ENCODE measurements at places on chromosomes 2 and 18. TPM values are rescaled to one million over a fixed set of nuclear protein-coding genes. Genes with fewer than 3 reads are reported as not detected.

GRCh38 chr2:168211664-168212163 is 35.7 kb downstream of the STK39 start:
- no peak for DNase-seq

- DNase-seq, result no peak
These were observed 7.3 kb downstream of the SFXN5 start for GRCh38 chr2:73063909-73064875.

GRCh38 chr2:26969077-26969844 is 1.2 kb upstream of the MAPRE3 start:
- DNase-seq, result no peak

DNA sequence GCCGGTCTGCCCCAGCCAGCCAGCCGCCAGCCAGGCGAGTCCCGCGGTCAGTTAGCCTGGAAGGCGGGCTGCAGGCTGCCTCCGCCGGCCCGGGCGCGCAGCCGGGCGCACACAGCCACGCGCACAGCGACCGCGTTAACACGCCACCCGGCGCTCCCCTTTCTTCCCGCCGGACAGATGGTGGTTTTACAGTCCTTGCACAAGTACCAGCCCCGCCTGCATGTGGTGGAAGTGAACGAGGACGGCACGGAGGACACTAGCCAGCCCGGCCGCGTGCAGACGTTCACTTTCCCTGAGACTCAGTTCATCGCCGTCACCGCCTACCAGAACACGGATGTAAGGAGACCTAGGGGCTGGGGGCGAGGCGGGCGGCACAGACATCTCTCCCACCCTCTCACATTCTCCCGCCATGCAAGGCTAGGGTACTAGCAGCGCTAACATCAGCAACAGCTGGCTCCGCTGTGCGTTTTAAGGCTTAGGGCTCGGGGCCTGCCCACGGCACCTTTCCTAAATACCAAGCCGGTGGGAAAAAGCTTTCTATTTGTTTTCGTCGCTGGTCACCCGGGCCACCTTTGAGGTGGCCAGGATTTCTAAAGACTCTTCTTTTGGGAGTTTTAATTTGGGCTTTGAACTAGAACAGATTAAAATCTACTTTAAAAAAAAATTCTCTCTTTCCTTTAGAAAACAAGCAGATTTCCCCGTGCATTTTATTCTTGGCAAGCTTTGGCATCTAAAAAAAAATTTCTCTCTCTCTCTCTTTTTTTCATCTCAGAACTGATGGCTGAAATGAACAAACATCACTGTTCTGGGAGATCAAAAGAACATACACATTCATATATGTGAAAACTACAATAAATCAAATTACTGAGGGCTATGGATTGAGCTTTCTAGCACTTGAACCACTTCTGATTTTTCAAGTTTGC is 2.9 kb downstream of the TBR1 start:
- DNase-seq, result no peak

DNA sequence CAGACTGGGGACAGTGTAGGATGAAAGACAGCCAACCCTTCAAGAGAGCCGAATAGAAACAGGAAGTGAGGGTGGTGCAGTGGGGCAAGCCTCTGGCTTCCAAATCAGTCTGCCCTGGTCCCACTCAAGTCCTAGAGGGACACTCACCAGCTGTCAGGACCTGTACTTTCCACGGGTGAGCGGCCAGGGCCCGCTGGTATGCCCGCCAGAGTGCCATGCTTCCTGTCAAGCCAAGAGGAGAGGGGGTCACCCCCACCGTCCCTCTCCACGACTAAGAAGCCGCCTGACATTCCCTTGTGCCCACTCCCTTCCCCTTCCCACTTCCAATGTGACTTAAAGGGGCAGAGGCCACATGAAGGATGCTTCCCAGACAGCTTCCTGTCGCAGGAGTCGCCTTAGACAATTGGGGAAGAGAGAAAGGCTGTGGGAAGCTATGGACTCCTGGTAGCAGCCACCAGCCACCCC is 564 bp downstream of the MPV17 start:
- DNase-seq, result no peak

DNA sequence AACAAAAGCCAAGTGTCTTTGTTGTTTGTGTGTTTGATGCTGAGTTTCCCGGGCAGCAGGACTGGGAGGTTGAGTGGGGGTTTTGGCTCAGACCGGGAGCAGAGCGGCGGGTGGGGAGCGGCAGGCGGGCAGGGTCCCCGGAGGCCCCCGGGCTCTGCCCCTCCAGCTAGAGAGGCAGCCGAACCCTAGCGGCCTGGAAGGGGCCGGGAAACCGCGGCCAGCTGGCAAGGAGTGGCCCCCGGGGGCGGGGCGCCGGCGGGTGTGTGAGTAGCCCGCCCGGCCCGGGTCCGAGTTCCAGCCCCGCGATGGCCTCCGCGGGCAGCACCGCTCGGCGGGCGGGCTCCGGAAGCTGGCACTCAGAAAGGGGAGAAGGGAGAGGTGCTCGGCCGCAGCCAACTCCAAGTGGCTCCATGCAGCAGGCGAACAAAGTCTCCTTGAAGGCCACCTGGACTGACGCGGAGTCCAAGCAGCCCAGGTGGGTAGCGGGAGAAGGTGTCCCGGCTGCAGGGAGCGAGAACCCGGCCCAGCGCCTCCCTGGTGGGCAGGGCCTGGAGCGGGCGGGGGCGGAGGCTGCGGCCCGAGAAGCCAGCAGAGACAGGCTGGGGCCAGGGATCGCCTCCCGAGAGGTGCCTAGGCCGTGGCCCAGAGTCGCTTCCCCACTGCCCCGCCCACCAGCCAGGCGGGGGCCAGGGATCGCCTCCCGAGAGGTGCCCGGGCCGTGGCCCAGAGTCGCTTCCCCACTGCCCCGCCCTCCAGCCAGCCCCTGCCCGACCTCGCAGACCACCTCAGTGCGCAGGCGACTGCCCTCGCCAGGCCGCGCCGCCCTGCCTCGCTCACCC is at the start of gene ANKRD53:
Gene ANKRD53, plus strand, starts transcription at position 290 of the 839 bp plus-strand sequence. Its CDS starts 16 bp downstream, at position 306.
- DNase-seq, result no peak

BIRC6 gene
- polyA plus RNA-seq, result 65.6 TPM

ACTG2 gene
- polyA plus RNA-seq, result not detected

DNA sequence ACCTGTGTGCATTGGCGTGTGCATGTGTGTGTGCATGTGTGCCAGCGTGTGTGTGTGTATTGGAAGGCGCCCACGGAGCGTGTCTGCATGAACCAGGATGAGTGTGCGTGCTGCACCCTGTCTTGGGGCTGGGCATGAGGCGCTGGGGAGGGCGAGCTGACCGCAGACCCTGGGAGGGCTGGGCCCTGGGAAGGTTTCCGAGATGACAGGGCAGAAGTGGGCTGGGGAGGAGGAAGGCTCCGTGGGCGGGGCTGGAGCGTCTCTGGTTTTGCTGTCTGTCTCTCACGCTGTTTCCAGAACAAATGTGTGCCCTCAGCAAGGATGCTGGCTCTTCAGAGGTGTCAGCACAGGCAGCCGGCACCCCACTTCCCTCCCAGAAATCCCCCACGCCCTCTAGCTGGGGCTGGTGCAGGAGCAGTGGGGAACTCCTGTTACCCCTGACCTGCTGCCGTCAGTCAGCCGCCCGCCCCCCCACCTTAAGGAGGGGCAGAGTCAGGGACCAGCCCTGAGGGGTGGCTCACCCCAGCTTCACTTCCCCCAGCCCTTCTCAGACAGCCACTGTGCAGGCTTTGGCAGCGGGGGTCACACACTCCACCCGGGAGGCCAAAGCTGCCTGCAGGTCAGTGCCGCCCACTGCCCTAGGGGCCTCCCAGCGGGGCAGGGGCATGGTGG is at the start of gene GPR35:
Gene GPR35, plus strand, starts transcription at position 531 of the 672 bp plus-strand sequence. CDS start 4,473 bp downstream, outside the sequence.
- no peak for DNase-seq

DNA sequence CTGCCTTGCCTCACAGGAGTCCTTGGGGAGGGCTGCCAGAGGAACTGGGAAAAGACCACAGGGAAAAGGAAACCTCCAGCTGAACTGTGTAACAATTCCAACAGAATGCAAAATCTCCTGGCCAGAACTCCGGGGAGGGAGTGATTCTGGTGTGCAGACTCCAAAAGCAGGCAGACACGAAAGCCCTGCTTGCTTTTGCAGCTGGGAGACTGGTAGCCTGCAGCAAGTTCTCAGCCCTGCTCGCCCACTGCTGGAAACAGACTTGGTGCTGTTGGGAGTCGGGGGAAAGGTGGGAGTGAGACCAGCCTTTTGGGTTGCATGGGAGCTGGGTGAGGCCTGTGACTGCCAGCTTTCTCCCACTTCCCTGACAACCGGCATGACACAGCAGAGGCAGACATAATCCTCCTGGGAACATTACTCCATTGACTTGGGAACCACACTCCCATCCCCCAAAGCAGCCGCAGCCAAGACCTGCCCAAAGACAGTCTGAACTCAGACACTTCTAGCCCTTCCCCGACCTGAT is 26.0 kb upstream of the NMI start:
- no peak for DNase-seq

IMPACT gene
- polyA plus RNA-seq, result 4.5 TPM

GRCh38 chr2:146913476-146913875 is 931.4 kb upstream of the ACVR2A start:
- no peak for DNase-seq

DNA sequence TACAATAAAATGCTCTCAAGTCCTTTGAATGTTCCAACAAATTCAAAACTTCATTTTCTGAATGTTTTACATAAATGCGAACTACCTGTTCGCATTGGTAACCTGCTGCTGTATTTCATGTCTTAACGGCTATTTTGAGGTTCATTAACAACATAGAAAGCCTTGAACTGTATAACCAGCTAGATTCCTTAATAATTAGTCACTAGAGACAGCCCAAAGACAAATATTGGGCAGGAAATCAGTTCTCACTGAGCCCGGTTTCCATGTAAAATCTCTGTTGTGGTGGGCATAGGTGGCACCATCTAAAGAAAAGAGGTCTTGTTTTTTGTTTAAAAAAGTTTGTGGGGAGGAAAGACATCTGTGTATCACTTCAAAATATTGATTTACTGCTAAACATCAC is 29.2 kb downstream of the PDIA6 start:
- peak; percentile 40 for DNase-seq

GAL3ST2 gene
- 0.30 TPM for polyA plus RNA-seq

SLC16A14 gene
- polyA plus RNA-seq, result 0.04 TPM

- DNase-seq, result no peak
These were observed 220.7 kb upstream of the MC4R start for GRCh38 chr18:60593249-60593648.

- DNase-seq, result peak; percentile 41
These were observed at the start of gene TACR1 for GRCh38 chr2:75199428-75200011. TACR1 (minus strand) TSS chr2:75199520; CDS start chr2:75198934, 586 bp downstream.

DNA sequence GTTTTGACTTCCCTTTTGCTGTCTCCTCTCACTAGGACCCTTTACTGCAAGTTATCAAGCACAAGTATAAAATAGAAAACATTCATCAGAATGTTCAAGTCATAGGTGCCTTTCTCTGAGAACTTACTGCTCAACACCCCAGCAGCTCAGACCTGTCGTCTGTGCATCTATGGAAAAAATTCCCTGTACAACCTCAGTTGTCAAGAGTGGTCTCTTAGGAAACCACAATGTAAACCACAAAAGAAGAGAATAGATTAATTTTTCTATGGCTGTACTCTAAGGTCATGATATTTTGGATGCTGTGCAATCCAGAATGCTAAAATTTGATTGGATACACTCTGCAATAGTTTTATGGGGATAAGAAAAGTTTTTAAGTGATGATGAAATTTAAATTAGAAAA is 84.1 kb downstream of the RBMS1 start:
- no peak for DNase-seq

GRCh38 chr2:36376319-36376765 is 20.8 kb downstream of the CRIM1 start:
- peak; percentile 93 for DNase-seq

DNA sequence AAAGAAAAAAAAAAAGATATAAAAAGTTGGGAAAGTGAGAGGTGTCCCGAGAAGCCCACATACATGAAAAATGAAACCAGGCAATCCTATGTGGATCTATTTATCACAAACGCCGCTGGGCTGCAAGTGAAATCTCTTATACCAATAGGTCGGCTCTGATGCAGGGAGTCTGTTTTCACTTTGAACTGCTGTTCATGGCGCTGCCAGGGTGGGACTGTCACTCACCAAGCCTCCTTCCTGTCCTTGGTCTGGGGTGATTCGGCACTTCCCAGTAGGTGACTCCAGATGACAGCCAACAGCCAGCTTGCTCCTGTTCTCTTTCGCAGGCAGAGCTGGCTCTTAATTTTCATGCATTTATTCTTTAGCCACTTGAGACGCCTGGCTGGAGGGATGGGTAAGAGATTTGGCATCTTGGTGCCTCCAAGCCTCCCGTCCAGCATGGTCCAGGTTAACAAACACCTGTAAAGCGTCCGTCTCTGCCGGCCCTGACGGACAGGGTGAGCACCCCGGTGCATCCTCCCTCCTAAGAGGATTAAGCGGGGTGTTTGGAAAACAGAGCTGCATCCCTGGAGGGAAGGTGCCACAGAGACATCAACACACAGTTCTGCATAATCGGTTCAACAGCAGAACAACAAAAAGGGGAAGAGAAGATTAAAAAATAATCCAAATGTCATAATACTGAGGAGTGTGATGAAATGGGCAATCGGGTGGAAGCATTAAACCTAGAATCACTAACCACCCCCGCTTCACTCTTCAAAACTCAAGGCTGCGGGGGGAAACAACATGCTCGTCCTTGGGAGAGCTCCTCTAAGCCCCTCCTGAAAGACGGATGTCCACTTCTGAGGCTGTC is 58.7 kb downstream of the STEAP3 start:
- DNase-seq, result no peak

DNA sequence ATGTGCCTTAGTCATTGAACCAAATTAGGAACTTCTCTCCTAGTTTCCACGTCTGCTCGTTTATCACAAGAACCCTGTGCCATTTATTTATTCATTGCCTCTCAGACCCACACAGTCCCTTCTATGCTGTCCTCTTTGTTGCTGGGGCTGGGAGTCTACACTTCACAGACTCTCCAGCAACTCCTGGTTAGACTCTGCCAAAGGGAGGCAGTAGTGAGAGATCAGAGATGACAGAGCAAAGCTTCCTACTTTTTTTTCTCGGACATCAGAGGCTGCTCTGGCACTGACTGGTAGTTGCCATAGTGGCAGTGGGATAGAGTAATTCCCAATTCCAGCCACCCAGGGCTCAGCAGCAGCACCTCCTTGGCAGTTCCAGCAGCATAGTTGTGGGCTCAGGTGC is 277.5 kb downstream of the BCL11A start:
- DNase-seq, result no peak

DNA sequence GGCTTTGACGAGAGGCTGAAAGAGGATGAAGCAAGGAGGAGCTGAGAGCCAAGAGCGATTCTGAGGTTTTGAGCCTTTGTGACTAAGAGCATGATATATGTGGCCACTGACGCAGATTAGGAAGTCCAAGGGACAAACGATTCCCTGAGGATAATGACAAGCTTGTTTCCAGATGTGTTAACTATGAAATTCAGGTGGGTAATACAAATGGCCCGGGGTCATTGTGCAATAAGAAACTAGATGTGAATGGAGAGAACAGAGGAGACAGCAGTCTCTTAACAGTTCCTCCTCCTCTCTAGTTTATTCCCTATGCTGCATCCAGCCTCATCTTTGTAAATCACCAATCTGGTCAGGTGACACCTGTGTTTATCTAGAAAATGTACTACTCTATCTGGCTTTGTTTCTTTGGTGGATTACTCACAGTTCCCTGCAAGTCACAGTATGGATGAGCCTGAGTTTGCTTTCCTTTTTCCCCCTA is 84.2 kb downstream of the SOCS6 start:
- DNase-seq, result peak; percentile 72

ACVR1C gene
- polyA plus RNA-seq, result 0.05 TPM

DNA sequence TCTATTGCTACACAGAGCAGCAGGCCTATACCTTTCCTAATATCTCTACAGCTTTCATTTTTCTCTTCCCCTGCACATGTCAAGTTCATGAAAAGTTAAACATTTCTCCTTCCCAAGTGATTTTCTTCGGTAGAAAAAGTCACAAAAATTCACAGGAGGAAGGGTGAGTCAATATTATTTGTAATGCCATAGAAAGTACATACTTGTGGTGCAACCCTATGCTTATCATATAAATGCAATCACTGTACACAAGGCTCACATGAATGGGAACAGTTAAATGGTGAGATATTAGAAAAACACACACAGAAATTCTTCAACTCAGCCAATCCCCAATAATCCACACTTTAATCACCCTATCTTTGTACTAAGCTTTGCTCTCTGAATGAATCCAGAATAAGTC is 651.6 kb downstream of the LRRTM4 start:
- DNase-seq, result no peak
